ENCODE measurements at places on chromosomes 11 and 22.
A peak's percentile ranks its signal among the peaks of the same experiment; 100 is the strongest.

DNA sequence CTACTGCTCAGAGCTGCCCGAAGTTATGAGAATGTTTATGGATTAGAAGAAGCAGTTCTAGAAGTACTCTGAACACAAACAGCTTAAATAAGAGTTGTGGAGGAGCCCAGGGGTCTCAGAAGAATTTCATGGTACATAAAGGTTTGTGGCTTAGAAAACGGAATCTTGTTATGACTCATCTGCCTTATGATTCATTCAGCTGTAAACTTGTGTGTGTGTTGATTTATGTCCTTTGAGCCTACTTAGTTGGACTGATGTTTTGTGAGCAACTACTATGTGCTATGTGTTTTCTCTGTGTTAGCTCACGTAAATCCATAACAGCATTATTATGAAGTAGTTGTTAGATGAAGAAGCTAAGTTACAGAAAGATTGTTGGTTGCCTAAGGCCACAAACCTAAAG lies 203.7 kb downstream of the PGR start:
- no peak for DNase-seq

- no peak for DNase-seq
Measured at GRCh38 chr11:106656646-106657045, 361.6 kb downstream of the GUCY1A2 start.

DNA sequence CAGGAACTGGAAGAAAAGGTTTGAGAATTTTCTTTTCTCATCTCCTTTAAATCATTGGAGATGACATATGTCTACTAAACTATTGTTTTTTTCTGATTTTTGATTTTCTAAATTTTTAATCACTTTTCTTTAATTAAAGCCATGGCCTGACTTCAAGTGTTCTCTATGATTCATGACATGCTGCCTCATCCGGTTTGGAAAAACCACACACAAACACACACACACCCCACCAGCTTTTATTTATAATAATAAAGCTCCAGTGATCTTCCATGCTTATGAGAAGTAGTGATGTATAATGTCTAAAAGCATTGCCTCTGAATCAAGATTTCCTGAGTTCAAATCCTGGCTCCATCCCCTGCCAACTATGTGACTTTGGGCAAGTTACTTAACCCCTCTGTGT lies 179.2 kb downstream of the SPON1 start:
- no peak for DNase-seq

DNA sequence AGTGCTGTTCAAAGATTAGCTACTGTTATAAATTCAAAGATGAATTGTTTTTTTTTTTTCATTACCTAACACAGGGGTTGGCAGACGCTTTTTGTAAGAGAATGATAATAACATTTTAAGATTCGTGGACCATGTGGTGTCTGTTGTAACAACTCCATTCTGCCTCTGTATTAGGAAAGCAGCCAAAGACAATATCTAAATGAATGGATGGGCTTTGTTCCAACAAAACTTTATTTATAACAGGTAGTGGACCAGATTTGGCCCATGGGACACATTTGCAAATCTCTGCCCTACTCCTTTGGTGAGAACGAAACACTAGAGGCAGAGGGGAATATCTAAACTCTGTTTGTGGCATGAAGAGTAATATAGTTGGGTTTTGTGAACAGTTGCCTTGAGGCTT lies 83.6 kb upstream of the BLID start:
- no peak for DNase-seq

DNA sequence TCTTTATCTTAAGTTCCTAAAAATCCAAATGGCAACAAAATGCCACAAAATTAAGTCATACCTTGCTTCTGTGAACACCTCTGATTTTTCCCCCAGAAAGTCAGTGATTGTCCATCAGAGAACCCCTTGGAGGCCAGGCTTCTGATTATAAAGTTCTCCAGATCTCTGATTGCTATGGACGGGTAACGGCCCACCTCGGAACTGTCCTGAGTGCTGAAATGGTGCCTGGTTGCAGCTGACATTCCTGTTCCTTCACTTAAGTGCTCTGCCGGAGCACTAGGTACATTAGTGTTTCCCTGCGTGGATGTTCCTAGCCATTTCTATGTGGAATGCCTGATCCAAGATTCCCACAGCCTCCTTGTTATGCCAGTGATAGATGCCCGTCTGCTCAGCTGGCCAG lies 85.0 kb downstream of the CHST1 start:
- no peak for DNase-seq

GRCh38 chr22:17741866-17742526 lies 32.3 kb downstream of the BID start:
- DNase-seq, result no peak

DNA sequence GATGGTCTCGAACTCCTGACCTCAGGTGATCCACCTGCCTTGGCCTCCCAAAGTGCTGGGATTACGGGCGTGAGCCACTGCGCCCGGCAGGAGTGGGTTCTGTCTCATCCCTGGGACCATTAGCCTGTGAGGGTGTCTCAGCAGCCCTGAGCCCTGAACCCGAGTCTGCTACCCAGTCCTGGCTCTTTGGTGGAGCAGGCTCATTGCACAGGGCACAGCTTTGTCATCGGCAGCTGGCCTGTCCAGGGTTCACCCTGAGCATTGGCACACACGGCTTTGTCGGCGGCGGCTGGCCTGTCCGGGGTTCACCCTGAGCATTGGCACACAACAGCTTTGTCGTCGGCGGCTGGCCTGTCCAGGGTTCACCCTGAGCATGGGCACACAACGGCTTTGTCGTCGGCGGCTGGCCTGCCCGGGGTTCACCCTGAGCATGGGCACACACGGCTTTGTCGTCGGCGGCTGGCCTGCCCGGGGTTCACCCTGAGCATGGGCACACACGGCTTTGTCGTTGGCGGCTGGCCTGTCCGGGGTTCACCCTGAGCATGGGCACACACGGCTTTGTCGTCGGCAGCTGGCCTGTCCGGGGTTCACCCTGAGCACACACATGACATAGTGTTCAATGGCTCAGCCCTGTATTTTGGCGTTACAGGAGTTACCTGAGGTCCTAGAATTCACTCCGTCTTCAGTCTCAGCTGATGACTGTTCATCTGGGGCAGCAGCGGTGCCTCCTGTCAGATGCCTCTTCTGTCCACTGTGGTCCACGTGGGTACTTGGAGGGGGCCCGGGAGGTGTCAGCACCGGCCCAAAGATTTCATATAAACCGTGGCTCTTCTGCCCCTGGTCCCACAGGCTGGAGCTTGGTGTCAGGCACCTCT lies 1082.5 kb downstream of the BRD1 start:
- no peak for DNase-seq

GRCh38 chr11:91187314-91187713 lies 964.5 kb upstream of the CHORDC1 start:
- DNase-seq, result no peak

GRCh38 chr11:16876053-16876752 lies 137.8 kb downstream of the C11orf58 start:
- no peak for DNase-seq

DNA sequence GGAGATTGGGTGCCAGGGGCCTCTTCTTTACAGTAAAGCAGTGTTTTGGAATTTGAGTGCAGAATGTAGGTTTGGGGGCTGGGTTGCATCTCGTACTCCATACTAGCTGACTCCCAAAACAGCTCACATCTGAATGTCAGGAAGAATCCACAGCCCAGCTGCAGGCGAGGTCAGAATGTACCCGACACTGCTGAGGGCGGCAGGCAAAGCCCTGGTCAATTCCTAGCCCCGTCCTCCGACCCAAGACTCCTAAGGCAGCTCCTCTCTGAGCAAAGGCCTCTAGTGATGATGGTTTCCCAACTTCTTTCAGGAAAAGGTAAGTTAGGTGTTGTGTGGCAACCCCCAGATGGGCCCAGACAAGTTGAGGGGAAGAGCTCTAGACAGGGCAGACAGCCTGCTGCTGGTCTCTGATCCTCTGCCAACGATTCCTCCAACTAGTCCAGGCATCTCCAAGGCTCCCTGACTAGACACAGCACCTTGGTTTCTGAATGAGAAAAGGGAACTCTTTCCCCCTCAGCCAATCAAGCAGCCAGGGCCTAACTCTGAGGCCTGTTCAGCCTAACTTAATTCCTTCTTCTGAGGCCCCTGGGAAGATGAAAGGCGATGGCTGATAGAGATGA lies 8.6 kb downstream of the LARGE2 start:
- DNase-seq, result no peak

GRCh38 chr11:44120169-44120568 lies 24.7 kb downstream of the EXT2 start:
- DNase-seq, result no peak

DNA sequence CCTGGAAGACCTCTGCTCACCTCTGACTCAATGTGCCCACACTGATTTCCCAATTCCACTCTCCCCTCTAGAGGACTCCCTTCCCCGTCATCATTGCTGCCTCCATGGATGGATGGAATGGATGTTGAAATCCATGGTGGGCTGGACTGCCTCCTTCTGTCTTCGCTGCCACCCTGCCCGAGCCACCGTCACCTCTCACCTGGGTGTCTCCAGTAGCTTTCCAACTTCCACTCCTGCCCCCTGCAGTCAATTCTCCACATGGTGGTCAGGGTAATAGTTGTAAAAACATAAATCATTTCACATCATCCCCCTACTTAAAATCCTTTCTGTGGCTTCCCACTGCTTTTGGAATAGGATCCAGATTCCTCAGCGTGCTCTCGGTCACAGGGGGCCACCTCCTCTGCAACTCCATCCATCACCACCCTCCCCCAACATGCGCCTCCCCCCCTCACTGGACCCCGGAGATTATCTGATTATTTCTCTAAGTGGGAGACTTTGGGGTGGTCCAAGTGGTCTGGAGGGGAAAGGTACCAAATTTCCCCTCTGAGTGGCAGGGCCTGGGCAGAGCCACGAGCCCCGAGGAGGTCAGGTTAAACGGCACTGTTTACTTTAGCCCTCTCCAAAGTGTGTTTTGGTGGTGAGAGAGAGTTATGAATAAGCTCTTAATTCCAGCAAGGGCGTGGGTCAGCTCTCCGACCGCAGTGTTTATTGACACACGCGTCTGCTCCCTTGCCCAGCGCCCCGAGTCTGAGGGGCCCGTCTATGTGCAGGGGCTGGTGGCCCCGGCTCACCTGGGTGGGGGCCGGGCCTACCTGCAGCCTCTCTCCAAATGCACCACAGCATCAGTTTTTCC lies 313.7 kb downstream of the MN1 start:
- no peak for DNase-seq

DNA sequence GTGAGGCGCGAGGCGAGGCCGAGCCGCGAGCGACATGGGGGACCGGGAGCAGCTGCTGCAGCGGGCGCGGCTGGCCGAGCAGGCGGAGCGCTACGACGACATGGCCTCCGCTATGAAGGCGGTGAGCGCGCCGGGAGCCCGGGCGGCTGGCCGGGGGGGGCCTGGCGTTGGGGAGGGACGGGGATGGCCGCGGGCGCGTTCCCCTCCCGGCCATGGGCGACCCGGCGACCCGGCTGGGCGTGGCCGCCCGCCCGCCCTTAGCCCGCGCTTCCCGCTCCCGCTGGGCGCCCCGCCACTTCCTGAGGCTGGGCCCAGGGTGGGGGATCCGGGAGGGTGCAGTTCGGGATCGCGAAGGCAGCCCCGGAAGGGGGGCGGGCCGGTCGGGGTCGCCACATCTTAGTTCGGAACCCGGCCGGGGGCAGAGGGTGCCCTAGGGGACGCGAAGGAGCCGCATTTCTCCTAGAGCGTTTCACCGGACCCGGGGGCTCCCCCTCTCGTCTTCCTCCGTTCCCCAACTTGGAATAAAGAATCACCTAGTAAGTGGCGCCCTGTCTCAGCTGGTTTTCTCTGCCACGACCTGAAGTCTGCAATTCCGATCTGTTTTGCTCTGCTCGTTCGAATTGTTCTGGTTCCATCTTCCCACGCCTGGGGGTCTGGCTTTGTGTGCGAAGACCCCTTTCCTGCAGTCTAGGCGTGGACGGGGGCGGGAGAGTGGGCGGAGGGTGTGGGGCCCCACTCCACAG lies 536 bp downstream of the YWHAH start:
- DNase-seq, result peak; percentile 54

DNA sequence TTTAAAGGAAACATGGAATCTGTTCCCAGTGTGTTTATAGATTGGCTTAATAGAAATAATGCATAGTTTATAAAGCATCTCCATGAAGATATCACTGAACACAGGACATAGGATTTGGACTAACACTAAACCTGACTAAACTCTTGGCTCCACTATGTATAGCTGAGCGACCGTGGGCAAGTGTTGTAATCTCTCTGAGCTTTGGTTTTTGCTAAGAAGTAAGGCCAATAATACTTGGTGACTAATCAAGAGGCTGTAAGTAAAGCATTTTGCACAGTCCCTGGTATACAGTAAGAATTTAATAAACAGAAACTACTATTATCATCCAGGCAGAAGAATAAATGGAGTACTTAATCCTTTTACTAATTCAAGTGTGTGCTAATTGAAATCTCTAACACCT lies 125.5 kb upstream of the MTMR2 start:
- no peak for DNase-seq

DNA sequence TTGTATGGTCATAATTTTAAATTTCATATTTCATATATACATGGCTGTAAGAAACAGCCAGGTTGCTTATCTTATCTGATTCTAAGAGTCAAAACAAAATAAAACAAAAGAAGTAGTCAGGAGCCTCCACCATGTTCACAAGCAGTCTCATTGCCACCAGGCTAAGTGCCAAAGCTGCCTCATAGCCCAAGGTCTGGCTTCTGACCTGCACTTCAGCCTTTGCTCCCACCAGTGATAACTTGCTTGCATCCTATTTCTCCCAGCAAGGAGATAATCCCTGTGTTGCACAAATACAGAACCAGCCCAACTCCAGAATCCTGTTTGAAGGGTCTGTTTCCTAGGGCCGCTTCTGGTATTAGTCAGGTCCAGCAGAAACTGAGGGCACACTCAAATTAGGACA lies 53.9 kb upstream of the TSKU start:
- no peak for DNase-seq

DNA sequence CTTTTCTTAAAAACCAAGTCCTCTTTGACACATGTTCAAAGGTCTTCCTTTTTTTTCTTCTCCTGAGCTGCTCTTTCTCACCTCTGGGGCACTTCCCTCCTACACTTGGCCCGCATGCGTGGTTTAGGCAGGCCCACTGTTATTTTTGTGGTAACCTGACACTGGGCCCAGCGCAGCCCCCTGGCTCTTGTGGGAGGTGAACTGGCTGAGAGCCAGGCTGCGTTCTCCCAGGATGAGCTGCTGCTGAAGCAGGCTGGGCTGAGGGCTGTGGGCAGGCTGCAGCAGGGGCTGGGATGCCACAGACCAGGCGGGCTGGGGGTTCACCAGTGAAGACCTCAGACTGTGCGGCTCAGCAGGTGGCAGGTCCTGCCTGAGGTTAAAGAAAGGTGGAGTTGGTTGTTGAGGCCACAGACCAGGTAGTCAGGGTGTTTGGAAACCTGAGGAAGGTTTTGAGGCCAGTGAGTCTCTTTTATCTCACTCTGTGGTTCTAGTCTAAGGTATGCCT lies 72.4 kb downstream of the TEAD1 start:
- DNase-seq, result no peak

- DNase-seq, result no peak
Measured at GRCh38 chr22:36862251-36863242, 1.7 kb downstream of the NCF4 start.
